ENCODE measurements at places on chromosomes 1 and 21.
A peak's percentile ranks its signal among the peaks of the same experiment; 100 is the strongest.

DNA sequence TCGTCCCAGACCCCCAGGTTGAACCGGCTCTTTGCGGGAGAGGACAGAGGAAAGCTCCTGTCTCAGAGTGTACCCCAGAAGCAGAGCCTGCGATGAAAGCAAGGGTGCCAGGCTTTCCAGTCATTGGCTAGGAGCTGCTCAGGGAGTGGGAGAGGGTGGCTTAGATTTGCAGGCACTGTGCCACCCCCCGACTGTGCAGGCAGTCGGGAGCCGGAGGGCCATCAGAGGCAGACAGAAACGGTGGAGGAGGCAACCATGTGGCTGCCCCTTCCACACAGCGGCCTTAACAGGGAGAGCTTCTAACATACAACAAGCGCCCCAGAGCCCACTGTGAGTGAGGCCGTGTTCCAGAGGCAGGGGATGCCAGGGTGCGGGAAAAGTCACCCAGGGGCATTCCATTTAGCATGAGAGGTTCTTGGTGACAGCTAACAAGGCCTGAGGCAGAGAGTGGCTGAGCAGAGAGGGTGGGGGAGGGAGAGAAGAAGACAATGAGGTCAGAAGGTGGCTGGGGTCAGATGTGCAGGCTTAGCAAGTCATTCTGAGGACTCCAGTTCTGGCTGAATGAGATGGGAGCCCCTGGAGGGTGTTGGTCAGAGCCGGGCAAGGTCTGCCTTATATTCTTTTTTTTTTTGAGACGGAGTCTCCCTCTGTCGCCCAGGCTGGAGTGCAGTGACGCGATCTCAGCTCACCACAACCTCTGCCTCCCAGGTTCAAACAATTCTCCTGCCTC lies 9.5 kb upstream of the C1orf167 start:
- DNase-seq, result no peak

GRCh38 chr1:3319874-3320245 lies 134.6 kb upstream of the ARHGEF16 start:
- peak; percentile 18 for DNase-seq

GRCh38 chr1:40096646-40096976 lies 441 bp downstream of the PPT1 start:
- no peak for DNase-seq

DNA sequence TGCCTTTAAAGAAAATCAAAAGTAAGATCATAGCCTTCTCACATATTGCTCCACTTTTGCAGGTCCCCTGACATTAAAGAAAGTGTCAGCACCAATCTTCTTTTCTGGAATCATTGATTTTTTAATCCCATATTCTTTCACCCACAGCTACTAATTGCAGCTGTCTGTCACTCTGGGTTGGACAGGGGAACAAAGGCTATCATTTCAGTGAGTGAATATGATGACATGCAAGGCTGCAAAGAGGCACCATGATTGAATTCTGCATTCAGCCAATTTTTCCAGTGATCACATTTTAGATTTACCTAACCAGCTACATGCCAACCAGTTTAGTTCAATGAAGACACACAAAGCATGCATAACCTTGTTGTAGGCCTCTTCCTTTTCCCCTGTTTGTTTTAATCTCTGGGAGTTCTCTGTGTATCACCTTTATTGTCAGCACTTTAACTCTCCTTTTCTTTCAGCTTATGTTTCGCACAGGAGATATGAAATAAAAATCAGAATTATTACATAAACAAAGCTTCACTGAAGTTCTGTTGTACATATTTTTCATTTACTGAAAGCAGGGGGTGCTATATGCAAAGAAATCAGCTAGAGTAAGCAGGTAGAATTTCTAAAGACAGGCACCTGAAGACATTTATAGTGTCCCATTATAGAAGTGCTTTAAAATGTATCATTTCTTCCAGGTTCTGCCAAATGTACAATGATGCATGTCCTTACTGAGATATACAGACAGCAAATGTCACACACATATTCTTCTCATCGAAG lies 584.8 kb downstream of the PLA2G4A start:
- no peak for DNase-seq

GRCh38 chr1:33381977-33382376 lies 48.9 kb downstream of the PHC2 start:
- DNase-seq, result no peak

DNA sequence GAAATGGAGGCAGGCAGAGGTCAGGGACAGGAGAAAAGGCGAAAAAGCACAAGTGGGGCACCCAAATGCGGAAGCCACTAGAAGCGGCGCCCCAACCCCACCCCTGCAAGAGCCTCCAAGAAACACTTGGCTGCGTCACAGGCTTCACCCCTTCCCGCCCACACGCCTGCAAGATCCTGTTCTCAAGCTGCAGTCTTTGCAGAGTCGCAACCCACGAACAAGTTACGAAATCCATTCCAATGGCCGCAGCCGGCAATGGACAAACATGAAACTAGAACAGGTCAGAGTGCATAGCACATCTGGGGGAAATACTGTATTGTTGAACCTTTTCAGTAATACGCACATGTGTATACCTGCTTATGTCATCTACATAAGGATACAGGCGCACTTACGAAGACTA lies 103.6 kb downstream of the PSMG1 start:
- no peak for DNase-seq

- DNase-seq, result no peak
Observed at GRCh38 chr1:158002022-158002630, 8.7 kb downstream of the KIRREL1 start.

- no peak for DNase-seq
Observed at GRCh38 chr1:21338573-21339355, 48.5 kb upstream of the ECE1 start.

GRCh38 chr1:228423404-228424053 lies 6.9 kb upstream of the TRIM17 start:
- no peak for DNase-seq

- DNase-seq, result no peak
Observed at GRCh38 chr1:170196490-170197236, 50.9 kb downstream of the NTMT2 start.

GRCh38 chr1:155085504-155086127 lies 7.0 kb downstream of the EFNA3 start:
- DNase-seq, result peak; percentile 52

DNA sequence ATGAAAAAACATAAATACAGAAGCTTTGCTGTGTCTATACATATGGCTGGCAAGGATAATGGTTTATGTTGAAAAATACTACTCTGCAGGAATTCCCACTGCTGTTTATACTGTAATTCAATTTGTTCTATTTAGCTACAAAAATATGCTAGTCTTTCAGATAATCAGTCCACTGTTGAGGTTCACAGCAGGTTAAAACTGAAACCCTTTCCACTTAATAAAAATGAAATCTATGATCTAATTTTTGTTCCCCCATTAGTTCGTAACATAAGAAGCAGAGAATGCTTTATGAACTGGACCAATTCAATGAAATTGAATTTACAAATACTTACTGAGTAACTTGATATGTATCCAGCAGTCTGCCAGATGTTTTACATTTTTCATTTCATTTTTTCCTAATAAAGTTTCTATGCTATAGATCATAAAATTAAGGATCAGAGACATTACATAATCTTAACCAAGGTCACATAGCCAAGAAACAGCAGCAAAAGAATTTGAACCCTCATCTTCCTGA lies 360.1 kb upstream of the BEND5 start:
- DNase-seq, result no peak

DNA sequence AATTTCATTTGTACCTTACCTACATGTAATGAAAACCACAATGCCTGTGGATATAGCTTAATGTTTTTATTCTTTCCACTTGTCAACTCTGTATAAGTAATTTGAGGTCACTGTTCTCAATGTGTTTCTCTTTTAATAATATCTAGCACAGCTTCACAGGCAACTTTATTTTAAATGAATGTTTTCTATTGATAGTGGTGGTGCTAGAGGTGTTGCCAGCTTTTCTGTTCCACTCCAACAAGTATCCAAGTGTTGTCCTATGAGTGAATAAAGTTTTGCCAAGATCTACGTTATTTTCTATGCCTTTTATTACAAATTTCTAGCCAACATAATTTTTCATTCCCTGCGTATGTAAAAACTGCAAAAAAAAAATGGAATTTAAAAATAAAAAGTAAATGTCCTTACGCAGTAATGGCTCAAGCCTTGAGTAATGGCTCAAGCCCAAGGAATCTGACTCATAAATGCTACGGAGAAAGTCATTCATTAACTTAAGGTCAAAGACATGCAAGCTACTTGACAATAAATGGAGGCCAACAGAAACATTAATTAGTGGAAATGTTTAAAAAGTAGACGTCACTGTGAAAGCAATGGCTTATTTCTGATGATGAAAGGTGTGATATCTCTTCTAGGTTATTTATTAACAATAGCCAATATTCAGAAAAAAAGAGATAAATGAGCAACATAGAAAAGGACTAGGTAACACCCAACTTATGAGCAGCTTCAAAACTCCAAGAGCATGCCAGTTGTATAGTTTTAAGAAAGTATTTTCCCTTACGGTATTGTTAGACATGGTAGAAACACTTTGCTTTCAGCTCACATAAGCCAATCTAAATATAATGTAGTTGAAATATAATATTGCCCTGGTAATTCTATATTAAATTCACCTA lies 71.4 kb downstream of the SLC44A5 start:
- DNase-seq, result no peak

- DNase-seq, result no peak
Observed at GRCh38 chr1:156146020-156146768, 7.2 kb upstream of the SEMA4A start.

DNA sequence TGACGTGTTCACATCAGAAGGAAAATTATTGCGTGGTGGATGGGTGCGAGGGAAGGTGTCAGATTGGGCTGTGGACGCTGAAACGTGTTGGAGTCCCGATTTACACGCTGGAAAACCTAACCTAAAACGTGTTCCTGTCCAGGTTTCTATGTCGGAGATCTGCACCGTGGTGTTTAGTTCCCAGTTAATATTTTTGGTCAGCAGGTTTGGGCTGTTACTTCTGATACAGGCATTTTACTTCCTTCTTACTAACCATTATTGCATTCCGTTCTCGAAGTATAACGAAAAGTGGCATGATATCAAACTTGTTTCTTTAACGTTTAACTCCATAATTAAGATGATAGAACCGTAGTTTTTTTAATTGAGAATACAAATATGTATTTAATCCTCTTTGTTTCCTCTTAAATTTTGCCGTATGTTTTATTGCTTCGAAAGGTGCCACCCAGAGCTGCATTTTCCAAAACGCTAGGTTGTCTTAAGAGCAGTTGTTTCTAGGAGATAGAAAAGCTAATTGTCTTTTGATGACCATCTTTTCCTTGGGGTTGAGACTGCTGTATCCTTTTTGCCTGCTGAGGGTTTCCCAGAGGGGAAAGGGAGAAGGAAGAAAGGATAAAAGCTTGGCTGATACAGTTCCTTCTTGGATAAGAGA lies 1.3 kb downstream of the ADARB1 start:
- no peak for DNase-seq

DNA sequence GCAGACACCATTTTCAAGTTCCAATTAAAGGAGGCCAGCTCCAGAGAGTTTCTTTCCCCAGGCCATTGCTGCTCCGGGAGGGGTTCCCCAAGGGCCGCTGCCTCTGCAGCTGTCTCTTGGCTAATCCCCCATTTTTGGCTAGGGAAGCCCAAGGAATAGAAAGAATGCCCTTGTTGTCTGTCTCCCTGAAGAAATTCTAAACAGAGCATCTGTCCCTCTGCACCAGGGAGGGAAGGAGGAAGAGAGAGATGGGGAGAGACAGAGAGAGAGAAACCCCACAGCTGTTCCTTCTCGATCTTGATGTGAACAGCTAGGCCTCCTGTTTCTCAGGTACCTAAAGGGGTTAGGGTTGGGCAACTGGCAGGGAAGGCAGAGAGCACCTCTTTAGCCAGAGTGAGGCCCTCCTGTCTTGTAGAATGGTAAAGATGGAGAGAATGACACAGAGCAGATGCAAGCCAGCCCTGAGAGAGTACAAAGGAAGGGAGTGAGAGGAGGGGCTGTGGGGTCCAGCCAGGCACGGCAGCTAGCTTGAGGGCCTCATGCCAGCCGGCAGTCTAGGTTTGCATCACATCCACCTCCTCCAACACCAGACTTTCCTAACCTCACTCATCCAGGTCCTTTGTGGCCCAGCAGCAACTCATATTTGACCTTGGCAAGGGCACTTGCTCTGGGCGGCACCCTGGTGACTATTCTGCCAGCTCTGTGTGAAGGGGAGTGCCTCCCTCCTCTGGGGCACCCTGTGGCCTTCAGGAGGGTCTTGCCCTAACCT lies 13.1 kb downstream of the OPTC start:
- DNase-seq, result no peak

DNA sequence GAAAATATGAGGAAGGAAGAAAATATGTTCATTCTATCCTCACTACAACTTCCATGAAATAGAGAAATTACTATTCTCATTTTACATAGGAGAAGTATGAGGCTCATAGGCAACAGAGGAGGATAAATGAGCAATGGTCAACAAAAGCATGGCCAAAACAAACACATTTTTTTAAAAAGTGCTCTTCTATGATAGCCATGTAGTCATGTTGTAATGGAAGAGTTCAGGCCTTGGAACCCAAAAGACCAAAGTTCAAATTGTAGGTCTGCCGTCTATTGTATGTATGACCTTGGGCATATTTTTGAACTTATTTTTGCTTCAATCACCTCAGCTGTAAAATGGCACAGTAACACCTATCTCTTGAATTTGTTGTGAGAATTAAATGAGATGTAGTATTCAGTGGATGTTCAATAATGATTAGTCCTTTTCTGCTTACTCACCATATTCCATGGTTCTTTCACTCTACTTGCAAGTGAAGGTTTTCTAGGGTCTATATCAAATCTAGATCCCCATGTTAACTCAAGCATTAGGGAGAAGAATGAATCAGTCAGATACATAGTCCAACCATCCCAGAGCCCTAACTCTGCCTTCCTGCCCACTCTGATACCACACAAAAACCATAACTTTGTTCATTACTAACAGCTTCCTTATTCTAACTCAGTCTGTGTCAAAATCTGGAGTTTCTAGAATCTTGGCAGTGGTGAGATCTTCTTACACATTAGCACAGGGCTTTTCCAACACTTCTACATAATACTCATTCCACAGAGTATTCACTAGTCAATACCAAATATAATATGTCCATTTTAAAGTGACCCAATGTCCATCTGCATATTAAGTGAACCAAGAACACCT lies 353.2 kb downstream of the PLPP3 start:
- DNase-seq, result no peak

GRCh38 chr21:43865540-43866259 lies 677 bp downstream of the AGPAT3 start:
- DNase-seq, result peak; percentile 33

GRCh38 chr21:14488672-14489204 lies 57.4 kb downstream of the SAMSN1 start:
- no peak for DNase-seq

- DNase-seq, result no peak
Observed at GRCh38 chr21:16071761-16072160, 342.0 kb downstream of the USP25 start.

GRCh38 chr1:176896216-176896615 lies 268.3 kb downstream of the ASTN1 start:
- no peak for DNase-seq

DNA sequence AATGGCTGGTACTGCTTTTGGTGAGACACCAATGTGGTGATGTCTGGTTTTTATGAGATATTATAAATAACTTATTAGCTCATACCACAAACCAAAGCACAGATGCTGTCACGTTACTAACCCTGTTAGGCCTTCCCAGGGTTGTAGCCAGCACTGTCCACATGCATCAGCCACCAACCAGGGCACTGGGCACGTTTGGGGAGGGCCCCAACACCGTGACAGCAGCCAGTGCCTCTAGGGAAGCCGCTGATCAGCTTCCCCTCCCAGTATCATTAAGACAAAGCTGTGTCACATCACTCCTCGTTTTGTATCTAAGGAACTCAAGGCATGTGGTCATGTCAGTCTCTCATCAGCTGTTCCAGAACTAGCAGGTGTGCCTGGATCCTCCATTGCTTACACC lies 13.9 kb downstream of the URB1 start:
- DNase-seq, result no peak
